ENCODE measurements at places on chromosomes 3 and 15.
A peak's percentile ranks its signal among the peaks of the same experiment; 100 is the strongest.

GRCh38 chr3:197169028-197169427, 129.4 kb downstream of the DLG1 start:
- no peak for DNase-seq

- no peak for DNase-seq
These were observed 295.0 kb upstream of the MDFIC2 start for GRCh38 chr3:70607469-70607868.

DNA sequence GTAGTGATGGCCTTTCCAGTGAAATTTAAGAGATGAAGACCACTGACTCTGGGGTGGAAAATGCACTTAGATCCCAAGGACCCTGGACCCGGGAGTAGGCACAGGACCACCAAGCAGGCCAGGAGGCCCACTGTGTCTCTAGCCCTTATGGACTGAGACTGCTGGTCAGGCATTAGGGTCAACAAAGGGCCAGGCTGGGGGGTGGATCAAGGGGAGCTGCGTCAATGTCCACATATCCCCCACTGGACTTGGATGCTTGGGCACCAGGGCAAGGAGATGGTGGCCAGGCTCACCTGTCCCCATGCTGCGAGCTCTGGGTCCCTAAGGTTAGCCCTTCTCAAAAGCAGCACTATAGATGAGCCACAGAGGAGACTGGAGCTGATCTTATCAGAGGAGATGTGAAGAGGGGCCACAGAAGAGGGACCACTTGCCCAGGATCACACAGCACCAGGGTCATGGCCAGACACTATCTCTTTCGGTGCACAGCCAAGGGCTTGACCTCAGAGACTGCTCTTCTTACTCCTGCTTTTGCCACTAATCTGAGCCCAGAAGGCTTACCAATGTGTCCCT, 14.7 kb downstream of the RAB6B start:
- no peak for DNase-seq

DNA sequence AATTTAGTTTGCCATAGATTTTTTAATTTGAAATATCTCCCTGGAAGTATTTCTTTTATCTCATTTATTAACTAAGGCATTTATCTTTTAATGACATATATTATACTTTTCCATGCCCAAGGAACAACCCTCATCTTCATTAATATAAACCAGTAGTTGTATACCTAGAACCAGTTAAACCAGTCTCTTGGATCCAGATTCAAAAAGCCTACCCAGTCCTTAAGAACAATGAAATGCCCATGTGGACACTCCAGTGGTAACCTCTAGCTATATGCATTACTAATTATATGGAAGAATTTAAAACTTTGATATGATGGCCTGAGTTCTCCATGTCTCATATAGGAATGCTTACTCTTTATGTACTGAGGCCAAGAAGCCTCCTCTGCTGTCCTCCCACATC, 4.8 kb downstream of the SIDT1 start:
- no peak for DNase-seq

GRCh38 chr15:32218666-32219065, 184.4 kb downstream of the GOLGA8K start:
- DNase-seq, result no peak

DNA sequence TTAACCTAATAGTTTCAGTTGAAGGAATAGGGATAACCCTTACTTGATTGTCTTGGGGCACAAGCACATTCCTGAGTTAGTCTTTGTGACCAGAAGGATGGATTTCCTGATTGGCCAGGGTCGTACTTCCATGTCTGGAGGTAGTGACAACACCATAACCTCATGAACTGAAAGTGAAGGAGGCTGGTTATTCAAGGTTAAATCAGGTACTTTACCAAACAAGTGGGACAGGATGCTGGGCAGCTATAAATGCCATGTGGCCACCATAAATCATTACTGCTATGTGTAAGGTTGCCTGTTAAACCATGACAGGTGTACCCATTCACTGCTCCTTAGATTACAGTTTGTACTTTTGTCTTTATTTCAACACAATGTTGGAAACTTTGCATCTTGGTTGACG, 128.3 kb upstream of the SAMMSON start:
- DNase-seq, result no peak

GRCh38 chr3:175554801-175555200, 695.7 kb downstream of the NAALADL2 start:
- no peak for DNase-seq

DNA sequence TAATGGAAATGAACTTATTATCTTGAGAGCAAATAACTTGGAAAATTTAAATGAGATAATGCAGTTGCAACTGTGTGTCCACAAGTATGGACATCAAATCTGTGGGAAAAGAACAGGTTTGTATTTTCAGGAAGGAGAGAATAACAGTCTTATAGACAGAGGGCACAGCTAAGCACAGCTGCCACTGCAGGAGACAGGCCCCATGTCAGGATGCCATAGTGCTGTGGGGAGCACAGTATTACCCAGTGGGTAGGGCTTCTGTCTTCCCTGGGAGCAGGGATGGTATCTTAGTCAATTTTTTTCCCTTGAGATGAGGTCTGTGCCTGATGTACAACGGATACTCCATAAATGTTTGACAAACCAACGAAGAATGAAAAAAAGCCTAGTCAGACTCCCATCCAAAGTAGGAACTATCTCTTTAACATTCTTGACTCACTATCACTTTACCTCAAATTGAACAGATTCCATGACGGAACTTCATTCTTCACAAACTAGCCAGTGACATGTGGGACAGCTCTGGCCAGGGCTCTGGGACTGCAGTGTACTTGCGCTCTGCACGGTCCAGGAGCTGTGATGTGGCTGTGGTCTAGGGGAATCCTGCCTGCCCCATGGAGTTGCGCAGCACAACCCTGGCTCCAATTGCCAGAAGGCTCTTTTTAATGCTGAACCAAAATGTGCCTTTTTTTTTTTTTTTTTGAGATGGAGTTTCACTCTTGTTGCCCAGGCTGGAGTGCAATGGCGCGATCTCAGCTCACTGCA, 48.3 kb downstream of the PARP14 start:
- DNase-seq, result no peak

DNA sequence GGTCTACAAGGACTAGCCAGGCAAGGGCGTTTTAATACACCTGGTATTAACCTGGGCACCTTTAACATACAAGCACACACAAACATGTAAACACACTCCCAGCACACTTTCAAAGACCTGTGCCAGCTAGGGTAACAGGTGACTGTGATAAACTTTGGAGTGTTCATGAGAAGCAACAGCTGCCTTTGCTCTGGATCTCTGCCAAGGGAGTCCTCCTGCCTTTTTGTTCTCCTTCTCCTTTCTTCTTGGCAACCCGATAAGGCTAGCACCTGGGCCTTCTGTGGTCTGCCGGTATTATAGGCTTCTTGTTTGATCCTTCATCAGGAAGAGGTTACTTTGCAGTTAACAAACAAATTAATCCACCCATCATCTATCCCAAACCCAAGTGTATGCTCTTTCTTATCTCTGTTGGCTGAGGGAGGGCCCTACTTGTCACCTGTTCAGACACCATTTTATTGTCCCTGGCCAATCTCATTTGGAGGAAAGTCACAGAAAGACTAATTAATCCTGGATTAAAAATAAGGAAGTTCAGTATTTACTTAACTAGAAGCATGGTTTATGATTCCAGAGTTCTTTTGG, at the start of gene RETNLB:
Gene RETNLB, minus strand, starts transcription at position 7 of the 579 bp plus-strand sequence. CDS start 225 bp downstream, outside the sequence.
- no peak for DNase-seq

- peak; percentile 89 for DNase-seq
These were observed 22.0 kb downstream of the RAB27A start for GRCh38 chr15:55267401-55268175.

GRCh38 chr15:89704411-89704810, 13.8 kb downstream of the WDR93 start:
- DNase-seq, result no peak

GRCh38 chr15:70856884-70857561, 3.1 kb upstream of the LARP6 start:
- no peak for DNase-seq

DNA sequence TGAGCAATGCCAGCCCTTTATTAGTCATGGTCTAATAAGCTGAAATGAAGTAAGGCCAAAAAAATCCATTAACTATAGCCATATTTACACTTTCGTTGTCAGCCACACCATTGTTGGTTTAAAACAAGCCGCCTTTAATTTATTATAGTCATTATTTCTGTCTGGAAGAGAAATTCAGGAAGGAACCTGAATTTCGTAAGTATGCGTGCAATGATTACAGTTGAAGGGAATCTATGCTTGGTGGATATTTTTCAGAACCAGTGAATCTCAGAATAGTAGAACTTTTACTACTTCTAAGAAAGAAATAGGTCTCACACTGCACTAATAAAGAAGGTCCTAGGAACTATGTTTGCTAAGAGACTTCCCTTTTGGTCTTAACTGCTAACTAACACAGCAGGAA, 59.1 kb downstream of the FAM43A start:
- no peak for DNase-seq

DNA sequence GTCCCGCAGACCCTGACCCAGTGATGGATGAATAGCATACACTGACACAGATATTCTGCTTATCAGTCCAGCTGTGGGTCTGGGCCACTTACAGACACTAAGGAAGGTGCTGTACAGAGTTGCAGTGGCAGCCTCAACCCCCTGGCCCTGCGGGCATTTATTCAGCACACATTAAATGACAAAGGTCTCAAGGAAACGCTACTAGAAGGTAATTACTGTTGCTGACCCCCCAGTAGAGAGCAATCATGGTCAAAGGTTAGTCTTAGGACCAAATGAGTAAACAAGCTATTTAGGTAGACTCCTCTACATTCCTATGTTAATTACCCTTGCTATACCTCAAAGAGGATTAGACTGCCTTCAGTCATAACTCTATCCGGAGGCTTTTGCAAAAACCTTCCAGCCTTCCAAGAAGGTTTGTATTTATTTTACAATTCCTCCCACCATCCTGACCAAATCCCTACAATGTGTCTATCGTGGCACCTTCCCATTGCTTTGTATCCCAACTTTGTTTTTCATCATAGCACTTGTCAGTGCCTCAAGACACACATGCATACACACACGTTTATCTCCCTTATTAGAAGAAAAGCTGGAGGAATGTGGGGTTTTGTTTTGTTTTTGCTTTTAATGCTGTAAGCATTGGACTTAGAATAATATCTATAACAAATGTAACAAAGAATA, 227.9 kb downstream of the PYDC2 start:
- DNase-seq, result no peak

DNA sequence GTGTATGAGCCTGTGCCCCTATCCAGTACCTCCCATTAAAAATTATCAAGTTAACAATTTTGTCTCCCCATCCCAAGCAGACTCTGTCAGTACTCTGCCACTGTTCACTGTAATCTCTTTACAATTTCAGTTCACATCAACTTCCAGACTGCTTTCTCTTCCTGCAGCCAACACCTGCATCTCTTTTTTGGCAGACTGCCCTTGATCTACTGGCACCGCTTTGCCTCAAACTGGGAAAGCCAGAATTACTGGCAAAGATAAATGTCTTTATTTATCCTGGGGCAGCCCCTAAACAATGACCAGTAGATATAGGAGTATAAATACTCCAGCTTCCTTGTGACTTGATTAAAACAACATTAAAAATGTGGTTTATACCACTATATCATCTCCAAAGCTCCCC, 494.1 kb downstream of the ZNF385D start:
- DNase-seq, result no peak

- DNase-seq, result no peak
These were observed 142.4 kb downstream of the TPRA1 start for GRCh38 chr3:127448161-127448561.

DNA sequence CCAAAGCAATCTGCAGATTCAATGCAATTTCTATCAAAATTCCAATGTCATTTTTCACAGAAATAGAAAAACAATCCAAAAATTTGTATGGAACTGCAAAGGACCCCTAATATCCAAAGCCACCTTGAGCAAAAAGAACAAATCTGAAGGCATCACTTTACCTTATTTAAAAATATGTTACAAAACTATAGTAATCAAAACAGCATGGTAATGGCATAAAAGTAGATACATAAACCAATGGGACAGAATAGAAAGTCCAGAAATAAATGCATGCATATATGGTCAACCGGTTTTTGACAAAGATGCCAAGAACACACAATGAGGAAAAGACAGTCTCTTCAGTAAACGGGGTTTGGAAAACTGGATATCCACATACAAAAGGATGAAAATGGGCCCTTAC, 39.4 kb upstream of the PPARG start:
- DNase-seq, result no peak

DNA sequence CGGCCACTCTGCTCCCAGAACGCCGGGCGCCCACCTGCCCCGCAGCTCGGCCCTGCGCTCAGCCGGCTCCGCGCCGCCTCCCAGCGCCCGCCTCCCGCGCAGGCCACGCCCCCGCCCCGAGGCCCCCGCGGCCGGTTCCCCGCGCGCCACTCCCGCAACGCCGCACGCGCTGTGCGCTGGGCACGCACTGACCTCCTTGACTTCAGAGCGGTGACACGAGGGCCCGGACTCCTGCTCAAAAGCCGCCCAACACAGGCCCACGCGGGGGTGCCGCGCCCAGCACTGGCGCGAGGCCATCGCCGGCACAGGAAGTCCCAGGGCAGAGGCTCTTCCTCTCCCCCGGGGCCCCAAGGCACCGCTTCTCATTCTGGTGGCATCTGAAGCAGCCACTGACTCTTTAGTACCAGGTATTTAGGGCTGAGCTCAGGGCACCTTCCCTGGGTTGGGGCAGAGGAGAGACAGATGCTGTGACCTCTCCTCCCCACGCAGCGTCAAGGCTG, 12.4 kb downstream of the TNK2 start:
- peak; percentile 74 for DNase-seq

GRCh38 chr3:190430906-190431305, 18.8 kb downstream of the TMEM207 start:
- no peak for DNase-seq

GRCh38 chr3:193040836-193041672, 123.4 kb upstream of the MB21D2 start:
- DNase-seq, result no peak

- DNase-seq, result no peak
These were observed 63.1 kb upstream of the MCTP2 start for GRCh38 chr15:94168250-94168649.

GRCh38 chr15:43872416-43873020, 45.7 kb downstream of the WDR76 start:
- DNase-seq, result no peak

DNA sequence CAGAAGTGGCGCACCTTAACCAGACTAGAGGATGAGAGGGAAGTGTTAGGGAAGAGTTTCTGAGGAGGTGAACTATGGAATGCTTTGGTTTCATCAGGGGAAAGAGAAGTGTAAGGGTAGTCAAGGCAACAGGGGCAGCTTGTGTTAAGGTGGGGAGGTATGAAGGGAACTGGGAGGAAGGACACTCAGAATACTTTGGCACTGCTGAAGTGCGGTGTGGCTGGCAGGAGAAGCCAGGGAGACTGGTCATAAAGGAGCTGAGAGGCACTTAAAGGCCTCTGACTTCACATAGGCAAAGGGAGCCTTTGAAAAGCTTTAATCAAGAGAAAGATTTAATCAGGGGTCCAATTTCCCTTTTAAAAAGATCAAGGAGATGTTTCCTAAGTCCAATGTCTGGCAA, 129.0 kb downstream of the ERC2 start:
- DNase-seq, result no peak

Measured in CD8-positive, alpha-beta T cell (primary cell).